ENCODE measurements at places on chromosomes 1 and 21.

- DNase-seq, result no peak
Observed at GRCh38 chr1:41617336-41617735, 132.9 kb upstream of the EDN2 start.

- DNase-seq, result no peak
Observed at GRCh38 chr1:30744060-30744756, 13.4 kb downstream of the LAPTM5 start.

DNA sequence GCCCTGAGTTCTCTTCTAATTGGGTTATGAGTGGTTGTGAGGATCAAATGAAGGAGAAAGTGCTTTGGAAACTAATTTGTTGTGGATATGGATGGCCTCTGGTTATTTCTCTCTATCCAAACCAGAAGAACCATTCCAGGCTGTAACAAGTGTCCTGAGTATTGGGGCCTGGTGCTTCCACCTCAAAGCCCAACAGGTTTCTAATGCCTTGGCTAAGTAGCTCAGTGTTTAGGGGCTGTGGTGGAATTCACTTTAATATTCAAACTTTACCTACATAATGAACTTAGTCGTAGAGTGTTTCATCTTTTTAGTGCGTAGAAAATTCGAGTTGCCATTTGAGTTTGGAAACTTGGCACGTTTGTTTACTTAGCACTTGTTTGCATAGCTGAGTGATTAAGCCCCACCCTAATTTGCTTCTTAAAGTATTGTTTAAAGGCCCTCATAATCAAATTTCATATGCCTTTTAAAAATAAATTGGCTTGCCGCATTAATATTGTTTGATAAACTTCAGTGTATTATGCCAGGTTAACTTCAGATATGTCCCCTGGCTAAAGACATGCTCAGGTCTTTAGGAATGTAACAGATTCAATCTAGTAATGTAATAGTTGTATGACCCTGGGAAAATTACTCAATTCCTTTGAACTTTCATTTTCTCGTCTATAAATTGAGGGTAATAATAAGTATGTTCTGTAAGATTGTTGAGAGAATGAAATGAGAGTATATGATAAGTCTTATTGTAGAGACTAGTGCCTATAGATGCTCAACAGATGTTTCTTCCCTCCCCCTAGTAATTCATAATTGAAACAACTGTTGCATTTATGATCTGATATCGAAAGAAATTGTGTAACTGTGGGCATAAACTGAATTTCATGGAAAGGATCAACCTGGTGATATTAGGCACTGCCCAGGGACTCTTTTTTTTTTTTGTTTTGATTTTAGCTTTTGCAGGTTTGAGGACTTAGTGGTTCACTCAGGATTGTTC lies 1.6 kb downstream of the AGO4 start:
- no peak for DNase-seq

DNA sequence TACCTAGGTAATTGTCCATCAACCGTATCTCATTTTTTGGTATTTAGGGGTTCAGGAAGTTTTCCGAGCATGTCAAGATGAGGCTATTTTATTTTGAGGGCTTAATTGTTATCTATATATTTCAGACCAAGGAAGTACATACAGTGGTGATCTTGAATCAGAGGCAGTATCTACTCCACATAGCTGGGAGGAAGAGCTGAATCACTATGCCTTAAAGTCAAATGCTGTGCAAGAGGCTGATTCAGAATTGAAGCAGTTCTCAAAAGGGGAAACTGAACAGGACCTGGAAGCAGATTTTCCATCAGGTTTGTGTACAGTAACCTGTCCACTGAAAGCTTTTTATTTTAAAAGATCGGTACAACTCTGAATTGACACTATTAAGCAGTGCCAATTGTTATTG lies 130.2 kb downstream of the ZMYM4 start:
- DNase-seq, result no peak

- no peak for DNase-seq
Observed at GRCh38 chr21:38775733-38776132, 30.0 kb upstream of the ETS2 start.

GRCh38 chr1:243970077-243970476 lies 81.0 kb upstream of the ZBTB18 start:
- no peak for DNase-seq

GRCh38 chr21:37582590-37582989 lies 216.0 kb downstream of the DYRK1A start:
- no peak for DNase-seq

- no peak for DNase-seq
Observed at GRCh38 chr1:2557482-2558400, 1.6 kb downstream of the TNFRSF14 start.

- DNase-seq, result no peak
Observed at GRCh38 chr1:234776876-234777855, 167.2 kb upstream of the IRF2BP2 start.

- DNase-seq, result no peak
Observed at GRCh38 chr1:2867861-2868260, 66.4 kb upstream of the TTC34 start.

DNA sequence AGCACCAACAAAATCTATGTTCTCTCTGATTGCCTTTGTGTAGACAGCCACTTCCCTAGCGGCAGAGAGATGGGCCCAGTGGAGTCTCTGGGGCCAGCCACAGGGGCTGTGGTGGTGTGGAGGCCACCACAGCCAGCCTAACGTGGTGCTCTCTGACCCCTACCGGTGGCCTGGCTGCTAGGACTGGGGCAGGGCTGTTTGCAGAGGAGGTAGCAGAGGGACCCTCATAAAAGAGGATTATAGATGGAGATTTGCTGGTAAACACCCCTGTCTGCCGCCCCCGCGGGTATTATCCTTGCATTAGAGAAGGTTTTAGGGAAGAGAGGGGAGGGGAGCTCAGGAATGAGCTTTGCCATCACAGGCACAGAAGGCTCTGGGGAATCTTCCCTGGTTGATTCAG lies 310.3 kb upstream of the VAMP3 start:
- DNase-seq, result no peak

DNA sequence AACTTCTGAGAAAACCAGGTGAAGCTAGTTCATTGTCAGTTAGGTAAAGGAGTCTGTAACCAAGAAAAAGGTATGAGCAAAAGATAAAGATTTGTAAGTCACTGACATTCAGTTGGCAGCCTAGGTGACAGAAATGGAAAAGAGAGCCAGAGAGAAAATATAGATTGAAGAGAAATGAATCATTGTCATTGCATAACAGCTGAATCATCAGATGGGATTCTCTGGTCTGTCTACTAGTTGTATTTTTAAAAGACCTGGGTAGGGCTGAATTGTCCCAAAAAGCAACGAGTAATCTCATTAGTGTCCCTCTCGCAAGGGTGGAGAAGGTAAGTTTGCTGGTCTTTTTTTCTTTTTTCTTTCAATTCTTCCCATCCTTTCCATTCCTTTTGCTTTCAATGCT lies 36.6 kb downstream of the PTGS2 start:
- no peak for DNase-seq

- DNase-seq, result no peak
Observed at GRCh38 chr21:34743831-34744230, 75.0 kb downstream of the CLIC6 start.

- DNase-seq, result no peak
Observed at GRCh38 chr1:212432272-212432660, 454 bp upstream of the NENF start.

DNA sequence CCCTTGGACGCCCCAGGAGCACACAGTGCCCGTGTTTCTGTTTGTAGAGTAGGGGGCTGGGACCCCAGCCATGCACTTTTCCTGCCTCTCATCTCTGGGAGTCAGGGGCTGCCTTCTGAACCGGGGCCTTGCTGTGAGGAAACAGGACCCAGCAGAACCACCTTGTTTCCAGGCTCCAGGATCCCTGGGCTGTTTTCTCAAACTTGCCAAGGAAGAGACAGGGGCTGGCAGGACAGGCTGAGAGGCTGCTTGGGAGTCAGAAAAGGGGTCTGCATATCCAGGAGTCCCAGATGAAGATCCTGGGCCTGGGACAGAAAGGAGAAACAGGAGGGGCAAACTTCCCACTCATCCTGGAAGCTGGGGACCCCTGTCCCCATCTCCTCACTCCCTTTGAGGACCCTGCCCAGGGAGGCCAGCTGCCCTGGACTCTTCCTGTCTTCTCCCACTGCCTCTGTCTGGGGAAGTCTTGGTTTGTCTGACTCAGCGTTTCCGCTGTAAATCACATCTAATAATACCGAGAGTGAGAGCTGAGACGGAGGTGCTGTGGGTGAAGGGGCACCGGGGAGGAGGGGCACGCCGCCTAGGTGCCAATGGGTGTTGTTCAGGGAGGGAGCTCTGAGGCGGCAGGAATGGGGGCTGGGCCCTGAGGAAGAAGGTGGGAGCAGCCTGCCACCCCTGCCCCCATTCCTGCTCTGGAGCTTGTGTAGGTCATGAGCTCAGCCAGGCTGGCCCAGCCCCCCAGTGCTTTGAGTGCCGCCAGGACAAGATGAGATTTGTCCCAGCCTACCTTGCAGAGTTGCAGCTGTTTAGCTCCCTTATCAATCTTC lies 16.7 kb downstream of the POU3F1 start:
- DNase-seq, result no peak

GRCh38 chr1:97427371-97427770 lies 493.5 kb downstream of the DPYD start:
- no peak for DNase-seq

All from cortex of kidney (tissue), 1 donor.